Kidney (tissue), 22 donors: ENCODE measurements at places on chromosomes 11 and 22. TPM values are rescaled to one million over a fixed set of nuclear protein-coding genes. Genes with fewer than 3 reads are reported as not detected.

SCGB1C1 gene
- not detected for total RNA-seq

CNTF gene
- total RNA-seq = 1.2 TPM

DNA sequence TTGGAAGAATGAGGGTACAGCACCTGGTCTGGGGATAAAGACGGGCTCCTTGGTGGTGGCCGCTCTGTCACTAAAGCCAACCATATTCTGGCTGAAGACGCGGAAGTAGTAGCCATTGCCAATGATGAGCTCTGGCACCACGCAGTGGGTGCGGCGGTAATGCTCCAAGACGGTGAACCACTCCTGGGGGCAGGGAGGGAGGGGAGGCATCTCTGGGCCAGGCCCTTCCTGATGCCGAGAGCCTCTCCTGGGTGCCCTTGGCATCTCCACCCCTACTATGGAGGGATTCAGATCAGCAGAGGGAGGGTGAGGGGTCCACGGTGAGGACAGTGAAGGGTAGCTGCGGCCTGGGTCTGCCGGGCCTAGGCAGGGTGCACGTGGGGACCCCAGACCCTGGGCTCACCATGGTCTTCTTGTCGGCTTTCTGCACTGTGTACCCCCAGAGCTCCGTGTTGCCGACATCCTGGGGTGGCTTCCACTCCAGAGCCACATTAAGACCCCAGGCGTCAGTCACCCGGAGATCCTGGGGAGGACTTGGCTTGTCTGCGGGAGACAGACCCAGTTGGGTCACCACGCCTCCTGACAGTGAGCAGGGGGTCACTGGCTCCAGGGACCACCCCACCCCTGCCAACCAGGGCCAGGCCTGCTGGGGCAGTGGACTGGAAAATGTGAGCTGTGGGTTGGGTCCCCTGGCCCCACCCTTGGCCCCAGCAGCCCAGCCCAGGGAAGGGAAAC, 19.5 kb downstream of the MYBPC3 start:
- H3K27ac ChIP-seq = no peak overlapping the region
- no peak for DNase-seq
- H3K4me3 ChIP-seq = no peak overlapping the region

DNA sequence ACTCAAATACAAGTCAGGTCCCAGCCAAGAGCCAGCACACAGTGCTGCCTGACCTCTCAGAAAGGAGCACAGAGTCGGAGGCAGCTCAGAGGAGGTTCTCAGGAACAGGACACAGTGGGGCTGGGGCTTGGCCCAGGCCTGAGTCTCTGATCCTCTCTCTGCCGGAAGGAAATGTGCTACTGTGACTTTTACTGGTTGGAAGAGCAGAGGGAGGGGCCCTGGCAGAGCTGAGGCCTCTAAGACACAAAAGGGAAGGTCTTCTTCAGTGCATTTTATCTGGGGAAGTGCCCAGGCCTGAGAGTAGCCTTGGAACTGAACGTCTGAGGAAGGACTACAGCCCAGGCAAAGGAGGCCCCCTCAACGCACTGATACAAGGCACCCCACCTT, 16.2 kb upstream of the CASTOR1 start:
- H3K36me3 ChIP-seq = peaks cover 15% of the 10 kb centered on the region
- H3K4me3 ChIP-seq = no peak overlapping the region
- H3K27me3 ChIP-seq = no peaks in the 10 kb centered on the region
- peaks cover 2% of the 10 kb centered on the region for H3K4me1 ChIP-seq

DNA sequence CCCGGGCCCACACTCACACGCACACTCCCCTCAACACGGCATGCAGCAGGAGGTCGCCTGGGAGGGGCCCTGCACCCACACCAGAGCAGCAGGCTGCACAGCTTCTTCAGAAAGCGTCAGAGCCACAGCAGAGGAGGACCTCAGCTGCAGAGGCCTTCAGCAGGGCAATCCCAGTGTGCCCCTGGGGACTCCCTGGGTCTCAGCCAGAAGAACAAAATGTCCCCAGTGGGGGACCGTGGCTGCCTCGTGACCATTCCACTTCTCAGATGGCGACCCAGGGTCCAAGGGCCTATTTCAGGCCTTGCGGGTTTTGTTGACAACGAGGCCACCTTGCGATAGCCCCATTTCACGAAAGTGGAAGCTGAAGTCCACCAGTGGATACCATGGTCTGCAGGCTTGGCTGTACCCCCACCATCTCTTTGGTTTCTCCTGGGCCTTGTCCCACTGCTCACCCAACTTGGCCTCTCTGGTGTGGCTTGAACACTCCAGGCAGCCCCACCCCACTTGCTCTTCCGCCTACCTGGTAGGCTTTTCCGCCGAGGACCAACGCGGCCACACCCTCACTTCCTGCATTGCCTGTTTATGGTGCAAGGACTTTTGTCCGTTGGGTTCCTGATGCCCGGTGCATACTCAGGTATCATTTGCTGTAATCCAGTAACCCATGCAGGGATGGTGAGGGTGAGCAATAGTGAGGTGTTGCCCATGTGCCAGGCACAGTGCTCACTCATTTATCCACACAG, 38.1 kb downstream of the MB start:
- no peaks in the 10 kb centered on the region for H3K27me3 ChIP-seq
- H3K4me1 ChIP-seq = no peaks in the 10 kb centered on the region
- no peaks in the 10 kb centered on the region for H3K36me3 ChIP-seq
- H3K27ac ChIP-seq = no peak overlapping the region

GRCh38 chr11:68841718-68842426, at the start of gene CPT1A:
Gene CPT1A, minus strand, starts transcription at chr11:68841916. Its CDS starts 26,442 bp downstream, at chr11:68815474.
- H3K36me3 ChIP-seq = no peaks in the 10 kb centered on the region
- peaks cover 39% of the 10 kb centered on the region for H3K4me1 ChIP-seq
- DNase-seq = peak; percentile 70
- peak within 1 kb of the TSS; percentile 81 for H3K4me3 ChIP-seq
- peak within 1 kb of the TSS; percentile 100 for H3K27ac ChIP-seq

GRCh38 chr22:22825213-22825593, 62.4 kb upstream of the IGLL5 start:
- H3K4me3 ChIP-seq = no peak overlapping the region
- no peaks in the 10 kb centered on the region for H3K36me3 ChIP-seq
- H3K4me1 ChIP-seq = no peaks in the 10 kb centered on the region
- no peak for DNase-seq

DNA sequence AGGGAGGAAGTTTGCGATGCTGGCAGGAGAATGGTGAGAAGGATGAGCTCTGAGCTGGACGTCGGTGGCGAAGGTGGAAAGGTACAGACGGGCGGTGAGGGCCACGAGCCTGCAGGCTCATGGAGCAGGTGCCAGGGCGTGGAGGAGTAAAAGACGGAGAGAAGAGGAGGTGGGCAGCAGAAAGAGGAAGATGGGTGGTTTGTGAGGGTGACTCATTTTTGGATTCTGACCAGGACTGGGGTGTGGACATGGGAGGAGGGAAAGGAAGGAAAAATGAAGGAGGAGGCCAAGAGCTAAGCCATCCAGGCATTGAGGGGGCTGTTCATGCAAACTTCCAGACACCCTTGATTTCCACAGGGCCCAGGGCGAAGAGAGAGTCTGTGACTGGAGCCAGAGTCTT, 3.5 kb downstream of the ZDHHC24 start:
- H3K27ac ChIP-seq = no peak overlapping the region
- no peak for DNase-seq
- H3K36me3 ChIP-seq = no peaks in the 10 kb centered on the region
- H3K27me3 ChIP-seq = no peaks in the 10 kb centered on the region

NXPE4 gene
- 0.63 TPM for total RNA-seq

- H3K4me1 ChIP-seq = no peaks in the 10 kb centered on the region
- H3K36me3 ChIP-seq = no peaks in the 10 kb centered on the region
- H3K27me3 ChIP-seq = no peaks in the 10 kb centered on the region
- no peak for DNase-seq
Observed at GRCh38 chr11:18804199-18804999, 12.8 kb upstream of the PTPN5 start.

ANKK1 gene
- 0.60 TPM for total RNA-seq

- no peak overlapping the region for H3K27ac ChIP-seq
- no peaks in the 10 kb centered on the region for H3K27me3 ChIP-seq
- H3K4me1 ChIP-seq = no peaks in the 10 kb centered on the region
Observed at GRCh38 chr11:1618231-1618630, 3.7 kb downstream of the KRTAP5-4 start.

DNA sequence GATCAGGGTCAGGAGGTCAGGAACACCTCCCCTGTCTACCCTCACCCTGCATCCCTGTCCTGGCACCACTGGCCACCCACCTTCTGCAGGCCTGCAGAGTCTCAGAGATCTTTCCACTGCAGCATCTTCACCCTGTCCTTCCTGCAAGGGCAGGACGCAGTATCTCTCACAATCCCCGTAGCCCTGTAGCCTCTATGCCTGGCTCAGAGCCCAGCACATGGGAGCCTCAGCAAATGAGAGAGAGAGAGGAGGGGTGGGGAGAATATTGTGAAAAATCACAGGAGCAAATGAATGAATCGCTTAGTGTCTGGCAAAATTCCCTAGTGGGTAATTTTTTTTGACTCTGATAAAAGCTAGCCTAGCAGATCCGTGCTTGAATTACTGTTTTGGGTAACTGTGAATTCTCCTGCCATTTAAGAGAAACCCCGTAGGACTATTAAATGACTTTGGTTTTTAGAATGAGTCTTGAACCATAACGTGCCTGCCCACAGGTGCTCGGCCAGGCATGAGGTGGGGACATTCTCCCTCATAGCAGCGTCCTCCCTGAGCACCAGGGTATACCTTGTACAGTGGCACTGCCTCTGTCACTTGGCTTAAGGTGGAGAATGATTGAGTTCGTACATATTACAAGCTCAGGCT, 91.5 kb downstream of the MORC2 start:
- H3K27me3 ChIP-seq = no peaks in the 10 kb centered on the region
- peak; percentile 22 for DNase-seq
- H3K4me3 ChIP-seq = no peak overlapping the region
- no peak overlapping the region for H3K27ac ChIP-seq
- H3K4me1 ChIP-seq = no peaks in the 10 kb centered on the region

- no peaks in the 10 kb centered on the region for H3K27me3 ChIP-seq
- H3K4me3 ChIP-seq = no peak overlapping the region
- H3K27ac ChIP-seq = peak overlapping the region; percentile 82
- H3K36me3 ChIP-seq = no peaks in the 10 kb centered on the region
Observed at GRCh38 chr11:16981651-16982194, 32.5 kb downstream of the PLEKHA7 start.

DNA sequence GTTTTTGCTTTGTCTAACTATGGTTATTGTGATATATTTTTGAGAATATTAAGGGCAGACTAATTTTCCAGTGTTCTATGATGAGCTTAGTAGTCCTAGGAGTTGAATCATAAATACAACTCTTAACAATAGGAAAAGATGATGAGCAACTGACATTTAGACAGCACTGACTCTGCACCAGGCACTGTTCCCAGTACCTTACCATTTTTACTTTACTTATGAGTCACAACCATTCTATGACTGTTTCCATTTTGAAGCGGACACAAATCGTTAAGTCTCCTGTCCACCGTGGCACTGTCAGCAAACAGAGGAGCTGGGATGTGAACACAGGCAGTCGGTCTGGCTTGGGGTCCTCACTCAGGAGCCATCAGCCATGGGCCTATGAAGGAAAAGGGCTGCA, 3.4 kb upstream of the SCGB2A2 start:
- DNase-seq = no peak
- H3K4me3 ChIP-seq = no peak overlapping the region
- H3K4me1 ChIP-seq = no peaks in the 10 kb centered on the region
- no peak overlapping the region for H3K27ac ChIP-seq
- H3K27me3 ChIP-seq = no peaks in the 10 kb centered on the region

DNA sequence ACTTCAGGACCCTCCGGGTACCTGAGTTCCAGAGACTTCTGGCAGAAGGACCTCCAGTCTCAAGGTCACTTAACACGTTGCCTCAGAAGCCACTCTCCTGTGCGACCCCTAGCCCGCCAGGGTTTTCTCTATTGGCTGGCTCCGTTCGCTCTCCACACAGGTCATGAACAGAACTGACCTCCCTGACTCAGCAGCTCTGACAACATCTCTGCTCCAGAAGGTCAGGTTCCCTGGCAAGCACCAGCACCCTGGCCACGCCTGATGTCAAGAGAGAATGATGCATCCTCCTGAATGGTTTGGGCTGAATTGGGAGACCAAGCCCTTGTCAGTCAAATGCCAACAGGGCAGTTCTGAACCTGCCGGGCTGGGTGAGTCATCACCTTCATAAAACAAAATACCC, 84.3 kb upstream of the TMEM45B start:
- no peaks in the 10 kb centered on the region for H3K27me3 ChIP-seq
- no peak for DNase-seq
- H3K4me1 ChIP-seq = no peaks in the 10 kb centered on the region
- no peaks in the 10 kb centered on the region for H3K36me3 ChIP-seq

GRCh38 chr11:35146074-35146521, 7.1 kb downstream of the CD44 start:
- H3K36me3 ChIP-seq = no peaks in the 10 kb centered on the region
- H3K27me3 ChIP-seq = no peaks in the 10 kb centered on the region
- no peaks in the 10 kb centered on the region for H3K4me1 ChIP-seq

ARHGAP20 gene
- total RNA-seq = 1.4 TPM

HOATZ gene
- not detected for total RNA-seq

- DNase-seq = no peak
- H3K4me1 ChIP-seq = no peaks in the 10 kb centered on the region
- no peak overlapping the region for H3K4me3 ChIP-seq
- H3K36me3 ChIP-seq = no peaks in the 10 kb centered on the region
- no peaks in the 10 kb centered on the region for H3K27me3 ChIP-seq
Observed at GRCh38 chr22:36753916-36754315, 22.0 kb downstream of the IFT27 start.

DNA sequence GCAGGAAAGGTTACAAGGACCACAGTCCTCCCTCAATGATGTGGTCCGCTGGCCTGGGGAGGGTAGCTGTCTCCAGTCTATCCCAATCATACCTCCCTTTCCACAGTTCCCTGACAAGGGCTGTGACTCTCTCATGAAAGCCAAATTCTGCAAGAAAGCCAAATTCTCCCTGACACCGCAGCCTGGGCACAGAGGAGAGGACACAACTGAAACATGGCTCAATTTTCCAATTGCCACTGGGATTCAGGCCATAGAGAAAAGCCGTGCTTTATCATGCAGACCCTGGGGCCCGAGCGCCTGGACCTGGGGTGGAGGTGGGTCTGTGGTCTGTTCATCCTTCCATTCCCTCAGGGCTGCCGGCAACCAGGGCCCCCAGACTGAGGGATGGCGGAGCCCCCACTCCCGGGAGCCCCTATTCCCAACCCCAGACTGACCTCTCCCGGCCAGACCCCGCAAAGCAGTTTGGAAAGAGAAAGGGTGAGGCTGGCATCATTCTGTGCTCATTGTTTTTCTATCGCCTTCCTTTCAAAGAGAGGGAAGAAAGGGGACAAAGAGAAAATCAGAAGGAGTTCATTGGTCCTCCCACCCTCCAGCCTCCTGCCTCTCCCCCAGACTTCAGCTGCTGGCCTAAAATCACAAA, 239.5 kb downstream of the BUD13 start:
- H3K27ac ChIP-seq = no peak overlapping the region
- no peak overlapping the region for H3K4me3 ChIP-seq
- H3K27me3 ChIP-seq = no peaks in the 10 kb centered on the region
- no peak for DNase-seq
- no peaks in the 10 kb centered on the region for H3K36me3 ChIP-seq

VSTM5 gene
- 0.41 TPM for total RNA-seq

DNA sequence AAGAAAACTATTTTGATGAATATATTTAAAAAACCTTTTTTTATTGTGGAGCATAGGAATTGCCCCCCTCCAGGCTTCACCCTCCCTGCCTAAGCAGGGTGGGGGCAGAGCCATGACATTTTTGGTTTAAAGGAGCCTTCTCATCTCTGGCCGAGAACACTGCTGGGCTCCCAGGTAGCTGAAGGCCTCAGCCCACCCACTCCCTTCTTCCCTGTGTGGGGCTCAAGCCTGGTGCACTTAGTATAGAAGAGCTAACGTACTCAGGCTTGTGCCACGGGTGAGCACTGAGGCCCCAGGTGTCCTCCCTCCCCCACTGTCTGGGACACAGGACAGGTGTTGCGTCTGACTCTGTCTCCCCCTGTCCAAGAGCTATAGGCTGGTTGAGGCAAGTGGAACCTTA, 2.2 kb upstream of the IL18BP start:
- peaks cover 4% of the 10 kb centered on the region for H3K36me3 ChIP-seq
- H3K27ac ChIP-seq = no peak overlapping the region
- peaks cover 15% of the 10 kb centered on the region for H3K4me1 ChIP-seq
